ENCODE measurements at places on chromosomes 13 and 19.

DNA sequence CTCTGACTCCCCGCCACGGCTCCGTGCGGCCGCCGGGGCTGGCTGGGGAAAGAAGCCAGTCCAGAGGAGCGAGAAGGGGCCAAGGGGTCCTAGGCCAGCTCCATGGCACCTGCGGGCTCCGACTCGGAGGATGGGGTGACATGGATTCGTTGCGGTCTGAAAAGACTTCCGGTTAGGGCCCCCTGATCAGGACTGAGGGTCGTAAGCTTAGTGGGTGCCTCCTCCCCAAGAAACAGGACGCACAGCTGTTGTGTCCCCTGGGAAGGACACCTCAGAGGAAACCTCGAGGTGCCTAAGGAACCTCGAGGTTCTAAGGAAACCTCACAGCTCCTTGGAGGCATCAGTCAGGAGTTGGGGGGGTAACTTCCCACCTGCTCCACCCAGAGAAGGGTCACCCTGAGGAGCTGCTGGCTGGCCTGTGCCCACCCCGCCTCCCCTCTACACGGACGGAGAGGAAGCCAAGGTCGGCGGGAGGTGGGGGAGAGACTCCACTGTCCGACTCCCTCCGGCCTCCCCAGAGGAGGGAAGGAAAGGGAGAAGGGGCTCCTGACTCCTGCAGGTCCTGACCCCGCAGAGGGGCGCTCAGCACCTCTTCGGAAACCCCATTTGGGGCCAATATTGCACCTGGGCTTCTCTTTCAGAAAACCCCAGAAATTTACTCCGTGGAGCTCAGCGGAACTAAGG lies 855 bp downstream of the ATP12A start:
- DNase-seq = no peak

DNA sequence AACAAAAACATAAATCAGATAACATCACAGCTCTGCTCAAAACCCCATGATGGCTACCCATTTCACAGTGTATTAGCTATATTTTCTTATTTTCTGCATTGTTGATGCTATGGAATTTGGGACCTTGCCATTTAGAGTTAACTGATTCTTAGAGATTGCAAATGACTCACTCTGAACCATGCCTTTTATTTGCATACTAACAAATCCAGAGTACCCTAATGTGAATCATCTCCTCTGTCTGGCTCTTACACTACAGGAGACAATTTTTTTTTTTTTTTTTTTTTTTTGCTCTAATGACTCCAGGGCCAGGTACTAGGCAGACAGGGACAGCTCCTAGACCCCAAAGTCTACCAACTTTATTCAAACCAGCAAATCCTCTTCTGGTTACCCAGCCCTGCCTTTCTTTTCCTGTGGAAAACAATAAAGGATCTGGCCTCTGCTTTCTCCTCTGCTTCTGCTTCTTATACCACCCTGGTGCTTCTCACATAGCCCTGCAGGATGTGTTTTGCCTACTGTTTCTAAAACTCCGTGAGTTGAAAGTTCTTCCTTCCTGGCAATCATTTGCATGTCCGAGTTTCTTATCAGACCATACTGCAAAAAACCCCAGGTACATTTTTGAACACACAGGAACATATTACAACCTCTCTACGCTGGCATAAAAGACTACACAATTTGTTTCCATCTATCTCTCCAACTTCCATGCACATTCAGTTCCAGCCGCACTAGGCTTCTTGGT lies 10.6 kb upstream of the ZNF460 start:
- no peak for DNase-seq

GRCh38 chr13:33860526-33860925 lies 42.6 kb downstream of the RFC3 start:
- no peak for DNase-seq

DNA sequence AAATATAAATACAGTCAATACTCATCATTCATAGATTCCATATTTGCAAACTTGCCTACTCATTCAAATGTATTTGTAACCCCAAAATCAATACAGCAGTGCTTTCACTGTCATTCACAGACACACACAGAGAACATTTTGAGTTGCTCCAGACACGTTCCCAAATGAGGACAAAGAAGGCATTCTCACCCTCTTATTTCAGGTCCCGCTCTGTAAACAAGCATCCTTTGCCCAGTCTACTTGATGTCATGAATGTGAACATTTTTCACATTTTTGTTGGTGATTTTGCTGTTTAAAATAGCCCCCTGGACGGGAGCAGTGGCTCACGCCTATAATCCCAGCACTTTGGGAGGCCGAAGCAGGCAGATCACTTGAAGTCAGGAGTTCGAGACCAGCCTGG lies 15.5 kb downstream of the C19orf47 start:
- DNase-seq = no peak

GRCh38 chr13:88919970-88920628 lies 1248.9 kb downstream of the SLITRK5 start:
- DNase-seq = peak; percentile 20

- no peak for DNase-seq
Measured at GRCh38 chr13:113814435-113814821, 49.4 kb downstream of the GAS6 start.

GRCh38 chr13:75326173-75327134 lies 155.5 kb downstream of the TBC1D4 start:
- peak; percentile 64 for DNase-seq

- no peak for DNase-seq
Measured at GRCh38 chr13:94583926-94584325, 12.0 kb downstream of the TGDS start.

GRCh38 chr13:75913925-75914324 lies 277.8 kb downstream of the LMO7 start:
- no peak for DNase-seq

GRCh38 chr19:13014101-13014920 lies 19.0 kb downstream of the NFIX start:
- no peak for DNase-seq

GRCh38 chr19:48147597-48148175 lies 22.5 kb downstream of the LIG1 start:
- no peak for DNase-seq

DNA sequence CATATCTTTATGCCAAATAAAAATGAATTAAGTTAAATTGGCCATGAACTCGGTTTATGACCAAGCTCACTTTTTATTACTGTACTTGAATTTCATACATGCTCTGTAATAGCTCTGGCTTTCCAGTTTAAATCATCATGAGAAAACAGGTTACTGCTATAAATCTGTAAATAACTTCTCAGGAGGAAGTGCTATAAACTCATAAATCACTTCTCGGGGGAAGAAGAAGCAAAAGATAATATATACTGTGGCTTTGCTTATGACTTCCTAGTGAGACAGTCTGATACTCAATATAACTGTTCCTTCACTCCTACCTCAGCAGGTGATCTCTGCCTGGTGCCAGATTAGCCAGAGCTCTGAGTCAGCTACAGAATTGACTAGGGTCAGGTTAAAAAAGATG lies 12.5 kb downstream of the SUPT20H start:
- no peak for DNase-seq

DNA sequence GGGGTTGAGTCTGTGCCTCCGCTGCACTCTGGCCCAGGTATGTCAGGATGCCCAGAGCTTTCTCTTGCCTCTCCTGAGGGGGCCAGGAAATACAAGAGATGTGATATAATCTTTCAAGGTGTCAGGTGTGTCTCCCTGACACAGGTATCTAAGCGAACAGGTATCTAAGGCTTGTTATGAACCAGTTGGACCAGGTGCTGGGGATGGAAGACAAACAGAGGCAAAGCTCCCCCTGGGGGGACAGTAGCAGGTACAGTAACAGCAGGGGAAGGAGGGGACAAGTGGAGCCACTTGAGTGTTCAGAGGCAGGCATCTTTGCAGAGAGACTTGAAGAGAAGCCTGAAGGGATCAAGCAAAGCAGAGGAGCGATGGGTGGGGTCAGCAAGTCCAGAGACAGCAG lies 2.6 kb downstream of the LENG1 start:
- no peak for DNase-seq

DNA sequence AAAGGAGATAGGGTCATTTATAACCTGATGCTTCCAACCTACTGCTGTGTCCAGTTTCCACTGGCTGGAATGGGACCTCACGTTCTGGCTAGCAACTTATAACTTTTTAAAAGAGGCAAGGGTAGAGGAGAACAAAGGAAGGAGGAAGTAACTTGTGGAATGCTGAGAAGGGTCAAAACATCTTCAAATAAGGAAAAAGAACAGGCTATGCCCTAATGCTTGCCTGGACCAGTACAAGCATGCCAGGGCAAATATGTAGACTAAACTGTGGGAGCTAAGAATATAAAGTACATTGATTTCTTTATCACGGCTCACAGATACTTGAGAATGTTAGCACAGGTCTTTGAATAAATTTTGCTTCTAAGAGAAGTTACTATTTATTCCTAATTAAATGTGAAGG lies 1.5 kb upstream of the ZNF561 start:
- no peak for DNase-seq

- DNase-seq = no peak
Measured at GRCh38 chr19:44623626-44624025, 10.3 kb downstream of the IGSF23 start.

- no peak for DNase-seq
Measured at GRCh38 chr19:38692458-38693379, 45.3 kb downstream of the ACTN4 start.

DNA sequence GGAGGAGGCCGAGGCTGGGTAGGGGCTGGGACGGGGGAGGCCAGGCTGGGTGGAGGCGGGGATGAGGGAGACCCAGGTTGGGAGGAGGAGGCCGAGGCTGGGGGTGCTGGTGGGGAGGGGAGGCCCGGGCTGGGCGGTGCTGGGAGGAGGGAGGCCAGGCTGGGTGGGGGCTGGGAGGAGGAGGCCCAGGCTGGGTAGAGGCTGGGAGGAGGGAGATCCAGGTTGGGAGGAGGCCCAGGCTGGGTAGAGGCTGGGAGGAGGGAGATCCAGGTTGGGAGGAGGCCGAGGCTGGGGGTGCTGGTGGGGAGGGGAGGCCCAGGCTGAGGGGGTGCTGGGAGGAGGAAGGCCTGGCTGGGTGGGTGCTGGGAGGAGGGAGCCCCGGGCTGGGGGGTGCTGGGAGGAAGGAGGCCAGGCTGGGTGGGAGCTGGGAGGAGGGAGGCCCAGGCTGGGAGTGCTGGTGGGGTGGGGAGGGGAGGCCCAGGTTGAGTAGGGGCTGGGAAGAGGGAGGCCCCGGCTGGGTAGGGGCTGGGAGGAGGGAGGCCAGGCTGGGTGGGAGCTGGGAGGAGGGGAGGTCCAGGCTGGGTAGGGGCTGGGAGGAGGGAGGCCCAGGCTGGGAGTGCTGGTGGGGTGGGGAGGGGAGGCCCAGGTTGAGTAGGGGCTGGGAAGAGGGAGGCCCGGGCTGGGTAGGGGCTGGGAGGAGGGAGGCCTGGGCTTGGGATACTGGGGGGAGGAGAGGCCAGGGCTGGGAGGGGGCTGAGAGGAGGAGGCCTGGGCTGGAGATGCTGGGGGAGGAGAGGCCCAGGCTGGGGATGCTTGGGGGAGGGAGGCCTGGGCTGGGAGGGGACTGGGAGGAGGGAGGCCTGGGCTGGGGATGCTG lies 10.7 kb downstream of the TPGS1 start:
- no peak for DNase-seq

DNA sequence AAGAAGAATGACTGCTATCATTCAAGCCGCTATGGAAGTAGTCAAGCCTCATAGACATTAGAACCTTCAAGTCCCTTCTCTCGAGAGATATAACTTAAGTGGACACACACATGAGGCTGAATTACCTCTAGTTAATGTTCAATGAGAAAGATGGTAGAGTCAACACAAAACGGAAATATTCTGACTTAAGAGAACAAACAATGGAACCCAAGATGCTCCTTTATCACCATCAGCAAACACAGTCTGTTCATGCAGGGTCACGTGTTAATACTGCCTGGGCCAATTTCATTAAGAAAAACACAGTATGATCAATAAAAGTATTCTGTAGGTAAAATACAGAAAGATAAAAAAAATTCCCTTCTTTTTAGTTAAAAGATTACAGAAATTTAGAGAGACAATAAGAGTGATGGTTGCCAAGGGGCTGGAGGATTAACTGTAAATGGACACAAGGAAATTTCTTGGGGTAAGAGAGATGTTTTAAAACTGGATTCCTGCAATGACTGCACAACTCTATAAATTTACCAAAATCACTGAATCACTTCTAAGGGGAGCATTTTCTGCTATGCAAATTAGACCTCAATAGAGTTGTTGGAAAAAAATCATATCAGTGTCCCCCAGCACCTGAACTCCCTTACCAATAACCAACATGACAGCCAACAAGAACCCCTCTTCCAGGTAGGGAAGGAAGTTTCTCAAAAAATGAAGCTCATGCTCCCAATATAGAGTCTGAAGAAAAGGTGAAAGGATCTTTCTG lies 256.6 kb downstream of the ABCC4 start:
- no peak for DNase-seq

GRCh38 chr19:5136073-5136855 lies 167.4 kb downstream of the KDM4B start:
- no peak for DNase-seq

GRCh38 chr19:33343301-33343700 lies 30.2 kb upstream of the CEBPG start:
- no peak for DNase-seq

GRCh38 chr19:38743394-38744297 lies 628 bp downstream of the CAPN12 start:
- DNase-seq = no peak

GRCh38 chr13:65540175-65540574 lies 1690.0 kb downstream of the PCDH9 start:
- DNase-seq = no peak

DNA sequence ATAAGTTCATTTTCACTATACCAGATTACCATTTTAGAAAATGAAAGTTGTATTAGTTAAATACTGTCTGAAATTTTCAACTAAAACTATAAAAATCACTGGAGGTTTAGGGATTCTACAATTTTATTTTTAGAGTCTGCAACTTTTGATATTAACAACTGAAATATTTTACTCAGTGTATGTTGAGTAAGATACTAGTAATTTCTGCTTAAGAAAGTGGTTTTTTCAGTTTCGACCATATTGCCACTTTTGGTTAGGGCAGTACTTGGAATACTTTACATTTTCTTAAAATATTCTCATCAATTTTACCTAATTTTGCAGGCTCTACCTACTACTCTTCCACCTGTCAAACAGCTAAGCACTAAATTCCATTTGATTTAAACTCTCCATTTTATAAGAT lies 59.6 kb downstream of the KCNRG start:
- no peak for DNase-seq

- no peak for DNase-seq
Measured at GRCh38 chr13:42649141-42649540, 75.2 kb downstream of the TNFSF11 start.

GRCh38 chr19:35081201-35081600 lies 34.4 kb upstream of the FXYD3 start:
- DNase-seq = no peak

GRCh38 chr13:19178901-19179593 lies 2.6 kb downstream of the TUBA3C start:
- no peak for DNase-seq

- no peak for DNase-seq
Measured at GRCh38 chr13:102328909-102329308, 72.9 kb downstream of the FGF14 start.

All from activated T-cell treated with anti-CD3 and anti-CD28 coated beads for 24 hours (primary cell).